ENCODE measurements at places on chromosomes 3 and 15.

GRCh38 chr3:32181365-32181764, 57.1 kb upstream of the CMTM8 start:
- H3K27me3 ChIP-seq = peaks cover 4% of the 10 kb centered on the region
- H3K4me3 ChIP-seq = no peak overlapping the region
- H3K27ac ChIP-seq = no peak overlapping the region
- no peak for DNase-seq
- no peaks in the 10 kb centered on the region for H3K36me3 ChIP-seq

GRCh38 chr3:177465257-177465642, 268.0 kb upstream of the TBL1XR1 start:
- H3K4me1 ChIP-seq = peaks cover 31% of the 10 kb centered on the region
- no peaks in the 10 kb centered on the region for H3K36me3 ChIP-seq
- peak; percentile 88 for DNase-seq
- peak overlapping the region; percentile 53 for H3K27ac ChIP-seq
- no peak overlapping the region for H3K4me3 ChIP-seq

DNA sequence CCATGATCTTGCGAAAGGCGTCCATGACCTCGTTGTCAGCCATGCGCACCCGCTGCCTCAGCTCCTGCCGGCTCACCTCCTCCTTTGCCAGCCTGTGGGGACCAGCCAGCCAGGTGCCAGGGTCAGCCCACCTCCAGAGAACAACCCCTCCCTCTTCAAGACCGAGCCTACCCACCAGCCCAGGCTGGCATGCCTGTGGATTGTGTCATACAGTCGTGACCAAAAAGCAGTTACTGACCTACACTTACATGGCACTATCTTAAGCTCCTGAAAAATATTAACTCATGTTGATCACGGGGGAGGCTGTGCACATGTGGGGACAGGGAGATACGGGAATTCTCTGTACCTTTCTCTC, 10.7 kb upstream of the CAMK1 start:
- no peak for DNase-seq
- peaks cover 52% of the 10 kb centered on the region for H3K36me3 ChIP-seq

GRCh38 chr15:61253186-61253585, 24.1 kb upstream of the RORA start:
- no peaks in the 10 kb centered on the region for H3K36me3 ChIP-seq
- no peak overlapping the region for H3K27ac ChIP-seq
- H3K27me3 ChIP-seq = no peaks in the 10 kb centered on the region

DNA sequence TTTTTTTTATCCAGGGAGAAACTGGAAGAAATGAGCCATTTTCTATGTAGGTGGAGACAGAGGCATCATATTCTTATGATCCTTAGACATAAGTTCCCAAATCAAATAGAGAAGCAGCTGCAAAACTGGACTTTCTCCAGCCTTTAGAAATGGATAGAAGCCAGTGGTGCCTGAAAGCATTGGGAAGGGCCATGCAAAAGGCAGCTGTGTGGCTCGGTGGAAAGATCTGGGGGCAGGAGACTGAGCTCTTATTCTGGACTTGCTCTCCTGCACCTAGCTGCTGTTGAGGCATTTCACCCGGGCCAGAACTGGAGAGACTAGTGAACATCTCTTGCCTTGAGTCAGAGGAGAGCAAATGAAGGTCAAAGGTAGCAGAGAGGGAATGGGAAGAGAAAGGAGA, 73.1 kb downstream of the TFG start:
- H3K36me3 ChIP-seq = peaks cover 10% of the 10 kb centered on the region
- H3K4me1 ChIP-seq = peaks cover 13% of the 10 kb centered on the region
- H3K27ac ChIP-seq = no peak overlapping the region
- H3K27me3 ChIP-seq = no peaks in the 10 kb centered on the region
- no peak overlapping the region for H3K4me3 ChIP-seq

DNA sequence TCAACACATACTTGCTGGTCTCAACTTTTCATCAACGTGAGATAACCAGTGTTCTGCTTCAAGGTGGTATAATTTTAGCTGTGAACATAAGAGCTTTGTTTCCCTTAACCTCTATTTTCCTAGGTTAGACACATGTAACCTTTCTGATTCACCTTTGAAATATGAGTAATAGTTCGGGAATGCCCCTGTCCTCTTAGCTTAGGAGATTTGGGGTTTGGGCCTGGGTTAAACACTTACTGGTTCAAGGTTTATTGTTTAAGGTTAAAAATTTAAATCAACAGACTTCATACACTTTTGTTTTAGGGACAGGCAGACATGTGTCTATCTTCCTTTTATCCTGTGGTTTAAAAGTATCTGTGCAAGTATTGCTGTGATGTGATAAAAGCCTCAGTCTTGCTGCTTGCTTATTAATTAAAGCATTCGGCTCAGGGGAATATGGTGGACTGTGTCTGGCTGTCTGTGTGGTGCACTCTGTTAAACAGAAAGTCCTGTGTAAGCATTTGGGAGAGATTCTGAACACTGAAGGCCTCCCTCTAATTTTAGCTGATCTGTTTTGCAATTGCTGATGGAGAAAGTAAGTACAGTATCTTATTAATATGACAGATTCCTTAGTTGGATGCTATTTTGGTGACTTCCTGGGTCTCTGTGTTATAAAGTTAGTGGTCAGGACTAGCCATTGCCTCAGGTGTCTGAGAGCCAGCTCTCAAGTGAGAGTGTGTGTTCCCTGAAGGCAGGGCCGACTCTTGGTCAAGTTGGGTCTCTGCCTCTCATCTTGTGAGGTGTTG, 81.8 kb downstream of the USP13 start:
- H3K27me3 ChIP-seq = no peaks in the 10 kb centered on the region
- H3K4me3 ChIP-seq = no peak overlapping the region
- peaks cover 47% of the 10 kb centered on the region for H3K36me3 ChIP-seq
- H3K4me1 ChIP-seq = no peaks in the 10 kb centered on the region
- no peak overlapping the region for H3K27ac ChIP-seq

GRCh38 chr3:98779541-98780335, 16.6 kb downstream of the ST3GAL6 start:
- no peak for DNase-seq
- H3K27ac ChIP-seq = peak overlapping the region; percentile 41
- no peaks in the 10 kb centered on the region for H3K27me3 ChIP-seq
- no peaks in the 10 kb centered on the region for H3K36me3 ChIP-seq
- H3K4me1 ChIP-seq = no peaks in the 10 kb centered on the region
- no peak overlapping the region for H3K4me3 ChIP-seq

GRCh38 chr15:91890614-91891013, 37.1 kb downstream of the SLCO3A1 start:
- H3K27ac ChIP-seq = no peak overlapping the region
- no peaks in the 10 kb centered on the region for H3K36me3 ChIP-seq
- DNase-seq = no peak
- no peak overlapping the region for H3K4me3 ChIP-seq
- no peaks in the 10 kb centered on the region for H3K4me1 ChIP-seq

All from tibial artery (tissue), 4 donors.